ENCODE measurements at places on chromosomes 7 and 10.

DNA sequence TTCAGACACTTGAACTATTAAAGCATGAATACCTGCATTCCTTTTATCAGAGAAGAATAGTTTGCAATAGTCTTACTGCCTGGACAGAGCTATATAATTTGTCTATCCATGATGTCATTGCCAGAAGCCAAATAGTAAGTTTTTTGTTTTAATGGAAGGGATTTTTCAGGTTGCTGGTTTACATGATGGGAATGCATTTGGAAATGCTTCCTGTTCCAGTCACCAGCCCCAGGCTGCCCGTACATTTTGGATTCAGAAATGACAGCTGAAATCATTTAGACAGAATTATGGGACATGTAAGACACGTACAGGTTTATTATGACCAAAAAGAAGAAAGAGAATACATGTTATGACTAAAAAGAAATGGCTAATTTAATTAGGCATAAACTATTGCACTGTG lies 293.1 kb downstream of the CDK14 start:
- no peak for DNase-seq

DNA sequence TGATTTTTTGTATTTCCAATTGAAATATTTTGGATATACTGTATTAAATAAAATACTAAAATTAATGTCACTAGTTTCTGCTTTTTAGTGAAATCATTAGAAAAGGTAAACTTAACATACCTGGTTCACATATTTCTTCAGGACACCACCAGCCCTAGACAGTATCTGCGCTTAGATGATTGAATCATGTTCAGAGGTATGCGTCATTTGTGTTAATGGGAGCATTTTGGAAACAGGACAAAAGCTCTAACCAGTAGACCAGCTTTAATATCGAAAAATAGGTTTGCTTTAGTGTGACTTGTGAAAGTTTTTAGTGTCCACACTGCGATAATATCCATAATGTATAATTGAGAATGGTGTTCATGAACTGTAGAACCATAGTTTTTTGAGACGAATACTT lies 47.1 kb downstream of the DNAJB6 start:
- no peak for DNase-seq

DNA sequence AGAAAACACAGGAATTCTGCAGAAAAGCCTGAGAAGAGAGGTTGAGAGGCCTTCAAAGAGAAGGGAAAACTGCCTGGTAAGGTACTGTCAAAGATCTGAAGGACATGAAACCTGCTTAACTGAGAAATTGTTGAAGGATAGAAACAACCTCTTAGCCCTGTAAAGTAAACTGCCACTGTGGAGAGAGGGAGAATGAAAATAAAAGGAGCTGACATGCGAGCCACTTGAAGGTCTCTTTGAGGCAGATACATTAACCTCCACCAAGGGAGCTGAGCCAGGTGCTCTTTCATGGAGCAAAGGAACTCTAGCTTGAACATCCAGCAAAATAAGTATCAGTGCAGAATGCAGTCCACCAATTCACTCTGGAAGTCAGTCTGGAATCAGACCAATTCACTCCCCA lies 108.8 kb upstream of the FEZF1 start:
- DNase-seq: no peak

DNA sequence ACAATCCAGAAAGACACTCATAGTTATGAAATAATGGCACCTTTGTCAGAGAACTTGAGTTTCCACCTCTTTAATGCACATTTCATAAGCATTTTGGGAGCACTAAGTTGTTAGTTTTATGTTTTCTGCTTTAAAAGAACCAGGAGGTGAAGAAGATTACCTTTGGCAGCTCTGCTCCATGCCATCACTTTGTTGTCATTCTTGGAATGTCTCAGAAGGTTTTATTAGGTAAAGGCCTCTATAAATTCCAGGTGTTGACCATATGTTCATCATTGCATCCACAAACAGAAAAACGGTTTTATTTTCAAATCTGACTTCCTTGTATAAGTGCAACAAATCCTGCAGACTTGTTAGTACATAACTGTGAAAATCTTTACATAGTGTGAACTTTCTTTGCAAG lies 424.8 kb downstream of the MDFIC start:
- DNase-seq: no peak

- DNase-seq: no peak
Observed at GRCh38 chr7:30001998-30002397, 12.4 kb upstream of the SCRN1 start.

DNA sequence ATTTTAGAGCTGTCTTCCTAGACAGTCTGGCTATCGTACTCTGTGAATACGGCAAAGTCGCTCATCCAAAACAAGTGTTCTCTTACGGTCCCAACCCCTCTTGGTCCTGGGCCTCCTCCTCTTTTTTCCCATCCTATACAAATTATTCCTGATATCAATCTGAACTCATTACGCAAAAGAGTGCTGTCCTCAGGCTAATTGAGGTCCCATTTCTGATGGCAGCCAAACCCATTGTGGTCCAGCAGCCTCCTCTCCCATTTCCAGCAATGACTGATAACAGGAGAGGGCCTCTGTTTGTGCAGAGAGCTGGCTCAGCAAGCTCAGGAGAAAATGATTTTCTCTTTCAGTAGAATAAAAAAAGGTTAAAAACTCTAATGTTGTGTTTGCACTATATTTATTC lies 203.4 kb upstream of the GHITM start:
- no peak for DNase-seq
